ENCODE measurements at places on chromosomes 12 and 14.

GRCh38 chr14:95331708-95332408, 12.2 kb upstream of the CLMN start:
- no peak for DNase-seq
- H3K36me3 ChIP-seq = no peaks in the 10 kb centered on the region
- H3K27me3 ChIP-seq = peaks cover 33% of the 10 kb centered on the region
- H3K27ac ChIP-seq = no peak overlapping the region

GRCh38 chr12:104406164-104406563, 50.6 kb upstream of the CHST11 start:
- H3K36me3 ChIP-seq = no peaks in the 10 kb centered on the region
- H3K27me3 ChIP-seq = peaks cover 7% of the 10 kb centered on the region
- H3K27ac ChIP-seq = no peak overlapping the region
- DNase-seq = no peak
- H3K4me1 ChIP-seq = peaks cover 21% of the 10 kb centered on the region

GRCh38 chr14:93957333-93957710, 19.0 kb downstream of the ASB2 start:
- H3K4me1 ChIP-seq = peaks cover 75% of the 10 kb centered on the region
- DNase-seq = no peak
- H3K27ac ChIP-seq = no peak overlapping the region
- H3K36me3 ChIP-seq = no peaks in the 10 kb centered on the region
- peaks cover 24% of the 10 kb centered on the region for H3K27me3 ChIP-seq

GRCh38 chr12:92987362-92987761, 58.3 kb upstream of the EEA1 start:
- no peak overlapping the region for H3K4me3 ChIP-seq
- peak overlapping the region; percentile 70 for H3K27ac ChIP-seq
- peak; percentile 18 for DNase-seq
- peaks cover 23% of the 10 kb centered on the region for H3K4me1 ChIP-seq

DNA sequence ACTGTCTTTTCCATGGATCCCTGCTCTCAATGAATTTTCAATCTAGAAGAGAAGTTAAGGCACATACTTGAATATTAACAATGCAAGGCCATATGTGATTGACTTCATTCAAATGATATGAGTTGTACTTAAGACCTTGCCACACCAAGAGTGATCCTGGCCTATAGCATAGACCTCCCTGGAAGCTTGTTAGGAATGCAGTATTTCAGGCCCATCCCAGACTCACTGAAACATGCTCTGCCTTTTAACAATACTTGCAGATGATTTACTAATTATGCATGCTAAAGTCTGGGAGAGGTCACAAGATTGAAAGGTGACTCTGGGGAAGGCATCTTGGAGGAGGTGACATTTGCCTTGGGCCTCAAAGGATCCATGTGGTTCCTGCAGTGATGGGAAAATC, 43.2 kb downstream of the RFX4 start:
- H3K27me3 ChIP-seq = peaks cover 3% of the 10 kb centered on the region
- DNase-seq = no peak
- no peak overlapping the region for H3K4me3 ChIP-seq
- H3K4me1 ChIP-seq = no peaks in the 10 kb centered on the region

DNA sequence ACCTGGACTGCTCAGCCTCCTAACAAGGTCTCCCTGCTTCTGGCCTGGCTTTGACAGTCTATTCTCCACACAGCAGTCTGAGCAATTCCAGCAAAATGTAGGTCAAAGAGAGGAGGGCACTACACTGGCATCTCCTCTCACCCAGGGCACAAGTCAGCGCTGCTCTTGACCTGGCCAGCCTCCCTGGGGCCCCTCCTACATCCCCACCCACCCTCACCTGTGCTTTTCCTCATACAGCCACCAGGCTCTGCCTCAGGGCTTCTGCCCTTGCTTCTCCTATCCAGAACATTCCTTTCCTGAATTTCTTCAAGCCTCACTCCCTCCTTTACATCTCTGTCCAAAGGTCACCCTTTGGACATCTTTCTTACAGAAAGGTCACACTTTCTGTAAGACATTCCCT, 33.7 kb downstream of the GALNT4 start:
- peaks cover 1% of the 10 kb centered on the region for H3K27me3 ChIP-seq
- H3K27ac ChIP-seq = no peak overlapping the region
- no peak for DNase-seq
- peaks cover 20% of the 10 kb centered on the region for H3K36me3 ChIP-seq
- no peak overlapping the region for H3K4me3 ChIP-seq

- peaks cover 6% of the 10 kb centered on the region for H3K4me1 ChIP-seq
- no peak for DNase-seq
- no peaks in the 10 kb centered on the region for H3K36me3 ChIP-seq
- H3K27ac ChIP-seq = no peak overlapping the region
Observed at GRCh38 chr12:28817524-28817923, 331.6 kb upstream of the FAR2 start.

GRCh38 chr14:69673578-69674305, 62.3 kb downstream of the SUSD6 start:
- peaks cover 59% of the 10 kb centered on the region for H3K4me1 ChIP-seq
- H3K36me3 ChIP-seq = peaks cover 3% of the 10 kb centered on the region
- no peak for DNase-seq
- no peak overlapping the region for H3K27ac ChIP-seq
- H3K4me3 ChIP-seq = no peak overlapping the region

DNA sequence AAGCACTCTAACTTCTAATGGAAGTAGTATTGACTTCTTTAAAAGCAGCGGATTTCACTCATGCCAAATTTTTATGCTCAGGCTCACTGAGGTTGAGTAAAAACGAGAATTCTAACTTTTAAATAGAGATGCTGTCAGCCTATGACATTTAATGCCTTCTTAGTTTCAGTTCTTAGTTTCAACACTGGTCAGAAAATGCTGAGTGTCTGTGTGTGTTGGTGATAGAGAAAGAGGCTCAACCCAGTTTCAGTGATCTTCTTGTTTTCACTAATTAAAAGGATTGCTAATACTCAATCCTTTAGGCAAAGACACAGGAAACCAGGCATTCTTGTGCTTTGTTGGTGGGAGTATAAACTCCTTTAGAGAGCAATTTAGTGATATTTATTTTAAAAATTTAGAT, 31.0 kb downstream of the PEBP1 start:
- no peaks in the 10 kb centered on the region for H3K4me1 ChIP-seq
- H3K27me3 ChIP-seq = no peaks in the 10 kb centered on the region
- H3K27ac ChIP-seq = no peak overlapping the region
- H3K4me3 ChIP-seq = no peak overlapping the region

DNA sequence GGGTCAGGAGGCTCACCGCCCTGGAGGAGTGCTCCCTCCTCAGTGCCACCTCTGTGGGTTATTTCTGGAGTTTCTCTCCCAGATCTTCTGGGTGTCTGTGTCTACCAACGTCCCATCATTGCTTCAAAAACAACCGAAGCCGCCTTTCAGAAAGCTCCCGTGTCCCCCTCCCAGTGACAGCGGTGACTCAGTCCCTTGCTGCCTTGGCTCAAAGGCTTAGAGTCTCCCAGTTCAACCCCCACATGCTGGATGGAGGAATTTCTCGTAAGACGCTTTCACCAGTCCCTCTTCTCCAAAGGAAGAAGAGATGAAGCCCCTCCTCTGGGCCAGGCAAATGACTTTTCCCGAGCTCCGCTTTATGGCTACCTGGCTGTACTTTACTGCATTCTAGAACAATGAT, 146.6 kb downstream of the RBM19 start:
- peaks cover 43% of the 10 kb centered on the region for H3K4me1 ChIP-seq
- H3K27me3 ChIP-seq = peaks cover 3% of the 10 kb centered on the region
- no peak overlapping the region for H3K4me3 ChIP-seq

DNA sequence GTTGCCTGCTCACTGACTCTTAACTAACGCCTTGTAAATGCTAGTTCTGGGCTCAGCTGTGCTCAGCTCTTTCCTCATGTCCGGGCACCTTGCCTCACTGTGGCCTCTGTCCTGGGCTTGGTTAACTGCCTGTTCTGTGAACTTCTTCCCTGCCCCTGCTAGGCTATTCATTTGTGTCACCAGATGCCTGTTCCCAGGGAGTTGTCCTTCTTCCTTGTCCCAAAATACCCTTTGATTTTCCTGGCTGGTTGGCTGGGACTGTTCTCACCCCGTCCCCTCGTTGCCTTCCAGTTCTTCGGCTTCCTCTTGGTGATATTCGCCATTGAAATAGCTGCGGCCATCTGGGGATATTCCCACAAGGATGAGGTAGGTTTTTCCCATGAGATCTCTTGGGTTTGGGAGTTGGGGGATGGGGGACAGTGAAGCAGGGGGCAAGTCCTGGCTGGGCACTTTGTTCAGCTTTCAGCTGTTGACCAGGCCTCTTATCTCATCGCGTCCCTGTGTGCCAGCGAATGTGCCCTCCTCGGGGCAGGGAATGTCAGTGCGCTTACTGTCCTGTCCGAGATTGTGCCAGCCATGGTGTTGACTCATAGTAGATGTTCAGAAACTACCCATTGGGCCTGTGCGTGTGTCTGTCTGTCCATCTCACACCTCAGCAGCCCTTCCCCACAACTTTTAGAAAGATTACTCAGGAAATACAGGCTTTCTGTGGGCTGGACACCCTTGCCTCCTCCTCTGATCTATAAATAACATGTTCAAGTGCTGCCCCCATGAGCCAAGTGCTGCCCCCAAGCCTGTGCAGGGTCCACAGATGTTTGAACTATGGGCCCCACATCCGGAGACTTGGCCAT, 33.1 kb downstream of the CD9 start:
- H3K27ac ChIP-seq = peak overlapping the region; percentile 21
- H3K4me3 ChIP-seq = no peak overlapping the region
- H3K27me3 ChIP-seq = peaks cover 9% of the 10 kb centered on the region
- H3K36me3 ChIP-seq = no peaks in the 10 kb centered on the region

DNA sequence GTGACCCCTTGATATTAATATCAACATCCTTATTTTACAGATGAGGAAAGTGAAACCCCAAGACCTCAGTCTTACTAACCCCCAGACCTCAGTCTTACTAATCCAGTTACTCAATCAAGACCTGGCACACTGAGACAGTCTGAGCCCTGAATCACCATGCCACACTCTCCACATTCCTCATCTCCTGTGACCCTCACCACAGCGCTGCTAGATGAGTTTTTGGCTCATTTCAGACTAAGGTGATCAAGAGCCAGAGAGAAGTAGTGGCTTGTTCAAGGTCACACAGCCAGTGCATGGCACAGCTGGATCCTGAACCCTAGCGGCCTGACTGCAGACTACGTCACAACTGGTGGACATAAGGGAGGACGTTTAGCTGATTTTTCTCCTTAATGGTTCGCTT, 579.2 kb downstream of the BCL11B start:
- DNase-seq = no peak
- H3K4me1 ChIP-seq = no peaks in the 10 kb centered on the region
- peaks cover 39% of the 10 kb centered on the region for H3K27me3 ChIP-seq
- H3K4me3 ChIP-seq = no peak overlapping the region

DNA sequence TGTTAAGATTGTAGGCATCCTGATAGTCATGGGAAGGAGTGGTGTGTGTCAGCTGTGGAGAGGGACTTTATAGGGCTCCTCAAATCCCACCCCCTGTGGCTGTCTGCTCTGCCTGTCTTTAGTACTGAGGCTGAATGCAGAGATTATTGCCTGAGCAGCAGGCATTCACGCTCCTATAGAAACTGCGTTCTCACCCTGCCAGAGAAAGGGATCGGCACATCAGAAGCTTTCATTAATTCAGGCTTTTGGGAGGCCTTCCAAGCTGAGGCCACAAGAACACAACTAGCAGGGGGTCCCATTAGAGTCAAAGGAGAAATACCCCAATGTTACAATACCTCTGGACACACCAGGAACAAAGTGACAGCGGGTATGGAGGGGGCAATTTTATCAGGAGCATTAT, 12.6 kb downstream of the KCNK10 start:
- H3K36me3 ChIP-seq = no peaks in the 10 kb centered on the region
- H3K27me3 ChIP-seq = peaks cover 10% of the 10 kb centered on the region
- no peak overlapping the region for H3K4me3 ChIP-seq
- H3K4me1 ChIP-seq = peaks cover 2% of the 10 kb centered on the region
- no peak overlapping the region for H3K27ac ChIP-seq

DNA sequence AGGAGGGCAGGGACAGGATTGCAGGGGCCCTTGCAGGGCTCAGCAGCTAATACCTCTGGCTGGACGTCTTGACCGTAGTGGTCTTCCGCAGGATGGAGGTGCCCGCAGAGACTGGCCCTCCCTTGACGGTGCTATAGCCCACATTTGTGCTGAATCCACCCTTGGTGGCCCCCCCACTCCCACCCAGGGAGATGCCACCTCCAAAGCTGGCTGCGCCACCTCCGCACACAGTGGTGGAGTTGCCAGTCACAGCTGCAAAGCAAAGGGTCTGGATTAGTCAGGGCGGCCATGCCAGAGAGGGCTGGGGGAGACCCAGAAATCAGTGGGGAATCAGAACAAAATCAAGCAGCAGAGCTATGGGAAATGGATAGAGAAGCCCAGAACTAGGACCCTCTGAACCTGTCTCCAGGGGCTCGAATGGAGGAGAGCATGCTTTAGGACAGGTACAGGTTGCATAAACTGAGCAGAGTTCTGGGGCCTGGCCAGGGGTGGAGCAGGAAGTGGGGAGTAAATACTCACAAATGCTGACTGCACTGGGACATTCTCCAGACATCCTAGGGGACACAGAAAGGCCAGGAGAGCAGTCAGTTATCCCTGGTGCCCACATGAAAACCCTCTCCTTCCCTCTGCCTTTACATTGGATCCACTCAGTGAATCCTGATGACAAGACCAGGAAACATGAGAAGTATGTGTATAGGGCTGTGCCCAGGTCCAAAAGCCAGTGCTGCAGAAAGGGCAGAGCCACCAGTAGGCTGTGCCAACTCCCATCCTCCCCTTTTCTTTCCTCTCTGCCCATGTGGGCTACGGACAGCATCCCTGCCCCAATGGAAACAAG, 8.1 kb upstream of the KRT4 start:
- H3K4me3 ChIP-seq = no peak overlapping the region
- H3K27me3 ChIP-seq = peaks cover 34% of the 10 kb centered on the region
- peaks cover 31% of the 10 kb centered on the region for H3K4me1 ChIP-seq
- H3K27ac ChIP-seq = no peak overlapping the region

GRCh38 chr12:131424270-131424669, 286.6 kb upstream of the SFSWAP start:
- peaks cover 8% of the 10 kb centered on the region for H3K4me1 ChIP-seq
- H3K27ac ChIP-seq = no peak overlapping the region
- DNase-seq = no peak
- H3K36me3 ChIP-seq = no peaks in the 10 kb centered on the region
- H3K4me3 ChIP-seq = no peak overlapping the region

- H3K27me3 ChIP-seq = no peaks in the 10 kb centered on the region
- H3K36me3 ChIP-seq = no peaks in the 10 kb centered on the region
- no peak overlapping the region for H3K27ac ChIP-seq
Observed at GRCh38 chr12:61536525-61536924, 723.7 kb upstream of the USP15 start.

DNA sequence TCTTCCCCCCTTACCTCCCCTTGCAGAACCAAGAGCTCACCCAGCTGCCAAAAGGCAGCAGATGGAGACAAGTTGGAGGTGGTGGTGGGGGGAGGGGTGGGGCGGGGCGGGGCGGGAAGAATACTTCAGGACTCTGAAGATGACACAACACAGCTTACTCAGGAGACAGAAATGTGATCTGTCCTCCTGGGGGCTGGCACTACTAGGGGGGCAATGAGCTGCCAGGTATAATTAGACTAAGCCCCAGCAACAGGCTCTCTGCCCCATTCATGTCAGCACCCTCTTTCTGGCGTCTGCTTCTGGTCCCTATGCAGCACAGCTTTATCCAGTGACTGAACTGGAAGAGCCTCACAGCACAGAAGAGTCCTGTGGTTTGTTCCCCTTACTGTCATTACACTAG, 407.0 kb downstream of the MED13L start:
- H3K27me3 ChIP-seq = peaks cover 11% of the 10 kb centered on the region
- no peaks in the 10 kb centered on the region for H3K36me3 ChIP-seq
- peak overlapping the region; percentile 86 for H3K27ac ChIP-seq
- no peak for DNase-seq
- H3K4me3 ChIP-seq = peak overlapping the region; percentile 52
- H3K4me1 ChIP-seq = peaks cover 63% of the 10 kb centered on the region

GRCh38 chr14:68916358-68916941, 62.7 kb downstream of the ACTN1 start:
- H3K27me3 ChIP-seq = peaks cover 12% of the 10 kb centered on the region
- H3K4me1 ChIP-seq = peaks cover 26% of the 10 kb centered on the region
- H3K36me3 ChIP-seq = peaks cover 44% of the 10 kb centered on the region
- peak overlapping the region; percentile 76 for H3K27ac ChIP-seq
- DNase-seq = no peak
- H3K4me3 ChIP-seq = no peak overlapping the region
